Mammary microvascular endothelial cell (primary cell): ENCODE measurements at places on chromosomes 2 and 18. TPM values are rescaled to one million over a fixed set of nuclear protein-coding genes. Genes with fewer than 3 reads are reported as not detected.

ANKRD30B gene
- total RNA-seq = not detected in 2 replicates

ALPI gene
- total RNA-seq = not detected in 2 replicates

CPO gene
- total RNA-seq = not detected in 2 replicates

UGT1A3 gene
- total RNA-seq = not detected in 2 replicates

MOGAT1 gene
- total RNA-seq = not detected in 2 replicates

TEKT4 gene
- total RNA-seq = not detected in 2 replicates

ESPNL gene
- total RNA-seq = 0.10 TPM in 1 of 2 replicates, not detected in the other

DNER gene
- total RNA-seq = 2.1 and 2.6 TPM in 2 replicates

UGT1A8 gene
- total RNA-seq = not detected in 2 replicates

MEP1B gene
- not detected in 2 replicates for total RNA-seq
